ENCODE measurements at places on chromosomes 16 and 17.
A peak's percentile ranks its signal among the peaks of the same experiment; 100 is the strongest.

DNA sequence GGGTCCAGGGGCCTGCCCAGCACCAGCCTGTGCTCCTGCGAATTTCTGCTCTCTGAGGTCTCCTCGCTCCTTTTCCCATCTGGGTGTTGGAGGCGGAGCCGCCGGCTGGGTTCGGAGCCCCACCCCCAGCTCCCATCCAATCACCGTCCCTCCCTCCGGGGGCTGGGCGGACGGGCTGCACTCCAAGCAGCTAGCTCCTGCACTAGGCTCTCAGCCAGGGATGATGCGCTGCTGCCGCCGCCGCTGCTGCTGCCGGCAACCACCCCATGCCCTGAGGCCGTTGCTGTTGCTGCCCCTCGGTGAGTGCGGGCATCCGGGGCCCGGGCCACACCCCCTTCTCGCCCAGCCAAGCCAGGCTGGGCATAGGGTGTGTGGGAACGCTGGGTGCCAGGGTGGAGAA is at the start of gene NRN1L:
Gene NRN1L, plus strand, starts transcription at position 202 of the 400 bp plus-strand sequence. Its CDS starts 19 bp downstream, at position 221.
- no peak for DNase-seq

DNA sequence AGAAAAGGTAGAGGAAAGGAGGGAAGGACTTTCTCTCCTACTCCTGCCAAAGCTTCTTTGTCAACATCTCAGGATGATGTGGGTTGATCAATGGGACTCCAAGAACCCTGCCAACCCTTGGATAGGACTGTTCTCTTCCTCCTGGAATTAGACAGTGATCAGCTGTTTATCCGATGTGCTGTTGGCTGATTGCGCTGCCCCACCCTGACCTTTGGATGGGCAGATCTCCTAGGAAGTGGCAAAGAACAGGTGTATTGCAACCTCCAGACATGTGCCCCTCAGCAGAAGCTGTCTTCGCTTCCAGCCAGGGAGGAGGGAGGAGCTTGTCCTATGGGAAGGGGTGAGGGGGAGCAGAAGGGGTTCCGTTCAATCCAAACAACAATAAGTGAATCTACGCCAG is 30.5 kb downstream of the SLC5A11 start:
- no peak for DNase-seq

- no peak for DNase-seq
Observed at GRCh38 chr17:40331743-40332641, 23.0 kb downstream of the RARA start.

DNA sequence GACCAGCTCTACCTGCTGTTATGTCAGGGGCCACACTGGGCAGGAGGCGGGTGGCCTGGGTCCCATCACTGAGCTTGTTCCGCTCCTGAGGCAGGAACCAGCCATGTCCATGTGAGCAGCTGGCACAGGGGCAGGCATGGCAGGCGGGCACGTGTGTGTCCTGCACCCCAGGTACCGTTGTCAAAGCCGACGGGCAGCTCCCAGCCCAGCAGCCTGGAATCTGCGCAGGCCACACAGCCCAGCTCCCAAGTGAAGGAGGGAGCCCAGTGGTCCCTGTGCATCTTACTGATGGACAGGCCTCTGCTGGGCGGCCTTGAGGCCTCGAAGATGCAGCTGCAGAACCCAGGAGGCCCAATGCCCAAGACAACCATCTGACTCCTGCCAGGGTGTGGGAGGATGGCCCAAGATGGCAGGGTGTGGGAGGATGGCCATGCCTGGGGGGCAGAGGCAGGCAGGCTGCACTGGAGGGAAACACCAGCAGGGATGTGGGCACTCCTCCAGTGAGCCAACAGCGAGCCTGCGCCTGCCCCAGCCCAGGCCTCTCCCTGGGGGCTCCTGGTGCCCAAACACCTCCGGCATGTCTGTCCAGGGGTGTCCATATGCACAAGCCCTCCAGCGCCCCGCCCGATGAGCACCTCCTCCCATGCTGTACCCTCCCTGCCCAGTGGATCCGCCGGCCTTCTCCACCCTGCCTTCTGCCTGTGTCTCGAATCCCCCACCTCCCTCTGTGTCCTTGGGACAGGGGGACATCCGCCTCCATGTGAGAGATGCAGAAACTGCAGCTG is 12.8 kb downstream of the FAM83G start:
- DNase-seq, result no peak

DNA sequence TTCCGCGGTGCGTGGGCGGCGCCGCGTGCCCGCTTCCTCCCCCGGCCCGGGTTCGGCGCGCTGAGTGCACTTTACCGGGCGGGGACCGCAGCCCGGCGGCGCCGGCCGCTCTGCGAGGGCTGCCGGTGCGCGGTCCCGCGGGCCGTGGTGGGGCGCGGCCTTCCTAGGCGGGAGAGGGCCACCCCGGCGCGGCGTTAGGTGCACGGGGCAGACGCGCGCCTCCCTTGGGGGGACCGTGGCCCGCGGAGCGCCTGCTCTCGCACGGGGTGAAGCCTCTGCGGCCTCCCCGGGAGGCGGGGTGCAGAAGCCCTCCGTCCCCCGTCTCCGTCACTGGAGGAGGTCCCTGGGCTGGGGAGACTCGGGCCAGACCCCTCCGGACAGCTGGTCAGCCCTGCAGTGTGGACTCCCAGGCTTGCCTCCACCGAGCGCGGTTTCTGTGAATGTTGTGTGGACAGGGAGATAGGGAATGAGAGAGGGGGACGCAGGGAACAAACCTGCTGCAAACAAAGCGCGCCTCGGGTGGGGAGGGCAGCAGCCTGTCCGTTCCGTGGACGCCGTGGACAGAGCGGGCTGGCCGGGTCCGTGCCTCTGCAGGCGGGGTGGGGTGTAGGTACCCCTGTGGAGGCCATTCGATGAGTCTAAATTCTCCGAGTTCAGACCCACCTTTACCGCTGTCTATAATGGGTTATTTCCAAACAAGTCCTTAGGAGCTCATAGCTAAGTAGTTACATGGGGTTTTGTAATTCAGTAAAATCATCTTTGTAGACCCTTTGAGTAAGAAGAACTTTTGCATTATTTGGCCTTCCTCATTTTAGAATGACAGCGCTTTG is 721 bp downstream of the TBCD start:
- DNase-seq, result peak; percentile 53

GRCh38 chr17:54935471-54935870 is 33.0 kb downstream of the COX11 start:
- no peak for DNase-seq

DNA sequence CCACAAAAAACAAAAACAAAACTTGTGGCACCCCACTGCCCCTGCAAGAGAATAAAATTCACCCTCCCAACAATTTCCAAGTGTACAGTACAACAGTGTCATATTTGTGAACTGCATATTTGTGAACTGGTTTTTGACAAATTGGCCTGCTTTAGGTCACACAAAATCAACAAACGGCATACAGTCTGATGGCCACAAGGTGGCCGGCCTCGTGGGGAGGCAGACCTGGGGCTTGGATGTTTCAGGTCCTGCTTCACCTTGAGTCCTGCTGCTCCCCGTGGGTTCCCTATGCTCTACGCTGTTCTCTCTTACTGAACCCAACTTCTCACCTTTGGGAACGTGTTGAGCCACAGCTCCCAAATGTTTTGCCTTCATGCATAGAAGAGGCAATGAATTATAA is 102.2 kb downstream of the CDK5R1 start:
- no peak for DNase-seq

DNA sequence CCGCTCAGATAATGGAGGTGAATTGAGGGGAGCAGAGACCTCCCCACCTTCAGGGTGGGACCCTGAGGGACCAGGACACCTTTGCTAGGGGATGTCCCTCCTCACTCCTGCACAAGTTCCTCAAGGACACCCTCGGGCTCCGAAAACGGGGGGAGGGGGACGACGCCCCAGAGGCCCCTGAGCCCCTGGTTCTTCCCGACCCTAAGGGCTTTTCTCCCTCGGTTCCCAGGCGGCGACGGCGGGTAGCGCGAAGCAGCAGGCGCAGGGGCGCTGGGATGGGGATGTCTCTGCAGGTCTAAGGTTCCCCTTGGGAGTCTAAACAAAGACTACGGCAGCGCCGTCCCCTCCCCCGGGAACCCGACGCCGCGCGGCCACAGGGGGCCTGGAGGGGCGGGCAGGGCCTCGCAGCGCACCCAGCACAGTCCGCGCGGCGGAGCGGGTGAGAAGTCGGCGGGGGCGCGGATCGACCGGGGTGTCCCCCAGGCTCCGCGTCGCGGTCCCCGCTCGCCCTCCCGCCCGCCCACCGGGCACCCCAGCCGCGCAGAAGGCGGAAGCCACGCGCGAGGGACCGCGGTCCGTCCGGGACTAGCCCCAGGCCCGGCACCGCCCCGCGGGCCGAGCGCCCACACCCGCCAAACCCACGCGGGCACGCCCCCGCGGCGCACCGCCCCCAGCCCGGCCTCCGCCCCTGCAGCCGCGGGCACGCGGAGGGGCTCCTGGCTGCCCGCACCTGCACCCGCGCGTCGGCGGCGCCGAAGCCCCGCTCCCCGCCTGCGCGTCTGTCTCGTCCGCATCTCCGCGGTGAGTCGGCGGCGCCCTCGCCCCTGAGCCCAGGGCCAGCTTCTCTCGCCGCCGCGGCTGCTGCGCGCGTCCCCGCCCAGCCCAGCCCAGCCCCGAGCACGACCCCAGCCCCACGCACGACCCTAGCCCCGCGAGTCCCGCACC is 36.7 kb upstream of the NDRG4 start:
- DNase-seq, result peak; percentile 12

- no peak for DNase-seq
Observed at GRCh38 chr16:75789237-75789636, 62.9 kb upstream of the CPHXL start.

- no peak for DNase-seq
Observed at GRCh38 chr17:77619326-77619725, 339.2 kb upstream of the TNRC6C start.

DNA sequence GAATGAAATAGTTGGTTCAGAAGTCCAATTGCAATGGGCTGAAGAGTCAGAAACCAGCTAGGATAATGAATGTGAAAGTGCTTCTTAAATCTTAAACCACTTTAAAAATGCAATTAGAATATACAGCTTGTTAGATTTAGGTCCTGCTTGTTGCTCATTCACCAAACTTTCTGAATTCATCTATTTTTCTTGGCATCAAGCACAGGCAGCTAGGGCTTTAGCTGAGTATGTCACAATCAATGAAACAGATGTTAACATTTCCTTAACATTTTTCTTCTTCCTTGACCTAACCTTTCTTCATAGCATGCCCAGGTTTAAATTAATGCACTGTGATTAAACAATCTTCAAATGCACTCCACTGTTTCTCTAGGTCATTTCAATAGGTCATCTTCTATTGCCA is 14.4 kb downstream of the KIF2B start:
- DNase-seq, result no peak

GRCh38 chr16:88406096-88407041 is 23.6 kb downstream of the ZNF469 start:
- no peak for DNase-seq

DNA sequence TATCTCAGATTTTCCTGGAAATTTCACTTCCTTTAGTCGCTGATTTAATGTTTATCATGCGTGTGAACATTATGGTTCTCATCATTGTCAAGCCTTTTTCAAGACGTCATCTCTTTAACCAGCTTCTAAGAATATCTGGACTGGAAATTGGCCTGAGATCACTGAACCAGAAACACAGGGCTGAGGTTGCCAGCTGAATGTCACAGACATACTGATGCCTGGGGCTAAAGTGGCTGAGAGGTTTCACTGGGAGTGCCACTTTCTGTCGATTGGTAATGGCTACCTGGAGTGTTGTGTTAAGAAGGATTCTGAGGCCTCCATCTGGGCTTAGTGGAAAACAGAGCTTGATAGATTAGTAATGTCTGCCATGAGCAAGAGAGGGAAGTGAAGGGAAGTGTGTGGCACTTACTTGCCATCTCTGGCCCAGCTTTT is 54.2 kb downstream of the CRISPLD2 start:
- DNase-seq, result no peak

DNA sequence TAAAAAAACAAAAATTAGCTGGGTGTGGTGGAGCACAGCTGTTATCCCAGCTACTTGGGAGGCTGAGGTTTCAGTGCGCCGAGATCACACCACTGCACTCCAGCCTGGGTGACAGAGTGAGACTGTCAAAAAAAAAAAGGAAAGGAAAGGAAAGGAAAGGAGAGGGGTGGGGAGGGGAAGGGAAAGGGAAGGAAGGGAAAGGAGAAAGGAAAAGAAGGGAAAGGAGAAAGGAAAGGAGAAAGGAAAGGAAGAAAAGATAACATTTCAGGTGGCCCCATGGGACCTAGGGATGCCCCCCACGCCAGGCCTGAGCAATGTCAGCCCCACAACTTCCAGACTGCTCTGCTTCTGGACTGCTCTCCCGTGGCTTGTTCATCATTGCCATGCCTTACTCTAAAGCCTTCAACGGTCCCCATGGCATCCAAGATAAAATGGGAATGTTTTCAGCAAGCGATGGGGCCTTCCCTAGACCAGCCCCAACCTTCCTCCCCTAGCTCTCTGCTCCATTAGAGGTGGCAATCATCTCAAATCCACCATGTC is 36.8 kb downstream of the DDX19A start:
- no peak for DNase-seq

DNA sequence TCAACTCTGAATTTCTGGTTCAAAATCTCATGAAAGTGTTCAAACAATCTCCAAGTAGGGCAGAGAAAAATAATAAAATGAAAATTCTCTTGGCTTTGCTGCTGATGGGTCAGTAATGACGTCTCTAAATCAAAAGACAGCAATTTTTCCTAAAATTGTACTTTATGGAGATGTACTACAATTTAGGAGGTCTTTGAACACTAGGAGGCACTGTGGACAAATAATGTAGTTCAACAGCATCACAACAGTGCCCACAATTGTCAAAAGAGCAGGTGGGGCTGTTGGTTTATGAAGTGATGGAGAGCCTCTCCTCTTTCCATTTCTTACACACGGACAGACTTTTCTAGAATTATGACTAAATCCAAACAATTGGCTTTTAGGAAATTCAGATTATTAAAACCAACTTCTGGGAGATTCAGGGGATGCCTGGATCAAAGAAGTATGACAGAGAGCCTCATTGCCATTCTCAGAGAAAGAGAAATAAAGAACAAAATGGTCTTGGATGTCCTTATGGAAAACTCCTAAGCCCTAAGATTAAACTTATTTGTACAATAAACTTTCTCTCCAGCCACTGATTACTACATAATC is 23.8 kb downstream of the EZH1 start:
- no peak for DNase-seq

DNA sequence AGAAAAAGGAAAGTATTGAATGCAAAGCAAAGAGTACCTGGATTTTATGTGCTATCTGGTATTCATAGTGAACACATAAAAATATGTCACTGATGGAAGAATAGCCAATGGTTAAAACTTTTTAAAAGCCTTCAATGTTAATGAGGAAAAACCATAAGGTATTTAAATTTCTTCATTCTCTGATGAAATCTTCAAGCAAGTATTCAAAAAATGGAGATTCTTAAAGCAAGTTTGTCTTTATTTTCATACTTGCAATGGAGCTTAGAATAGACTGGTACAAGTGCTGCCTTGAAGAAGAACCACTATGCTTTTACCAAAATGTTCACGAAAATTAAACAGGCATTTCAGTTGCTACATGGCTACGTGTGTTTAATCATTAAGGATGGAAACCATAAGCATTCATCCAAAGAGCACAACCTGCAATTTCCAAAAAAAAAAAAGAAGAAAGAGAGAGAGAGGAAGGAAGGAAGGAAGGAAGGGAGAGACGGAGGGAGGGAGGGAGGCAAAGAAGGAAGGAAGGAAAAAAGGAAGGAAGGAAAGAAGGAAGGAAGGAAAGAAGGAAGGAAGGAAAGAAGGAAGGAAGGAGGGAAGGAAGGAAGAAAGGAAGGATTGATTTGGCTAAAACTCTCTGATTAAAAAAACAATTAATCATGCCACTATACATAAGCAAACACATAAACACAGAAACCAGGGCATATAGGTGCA is 17.6 kb downstream of the HS3ST3A1 start:
- DNase-seq, result no peak

All from stimulated activated CD4-positive, alpha-beta T cell treated with anti-CD3 and anti-CD28 coated beads, Interleukin-4, amount 100 ng/mL, for 4 hours (primary cell).